ENCODE measurements at places on chromosomes 1 and 21.

DNA sequence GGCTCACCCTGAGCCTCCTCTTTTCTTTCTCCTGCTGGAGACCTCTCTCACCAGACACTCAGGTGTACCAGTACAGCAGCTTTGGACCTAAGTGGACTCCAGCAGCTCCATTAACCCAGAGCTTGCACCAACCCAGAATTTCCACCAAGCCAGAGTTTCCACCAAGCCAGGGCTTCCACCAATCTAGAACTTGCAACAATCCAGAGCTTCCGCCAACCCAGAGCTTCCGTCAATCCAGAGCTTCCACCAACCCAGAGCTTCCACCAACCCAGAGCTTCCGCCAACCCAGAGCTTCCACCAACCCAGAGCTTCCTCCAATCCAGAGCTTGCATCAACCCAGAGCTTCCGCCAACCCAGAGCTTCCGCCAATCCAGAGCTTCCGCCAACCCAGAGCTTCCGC is 23.2 kb downstream of the CRYAA start:
- no peak for DNase-seq

GRCh38 chr1:202649553-202650392 is 60.5 kb downstream of the SYT2 start:
- no peak for DNase-seq

DNA sequence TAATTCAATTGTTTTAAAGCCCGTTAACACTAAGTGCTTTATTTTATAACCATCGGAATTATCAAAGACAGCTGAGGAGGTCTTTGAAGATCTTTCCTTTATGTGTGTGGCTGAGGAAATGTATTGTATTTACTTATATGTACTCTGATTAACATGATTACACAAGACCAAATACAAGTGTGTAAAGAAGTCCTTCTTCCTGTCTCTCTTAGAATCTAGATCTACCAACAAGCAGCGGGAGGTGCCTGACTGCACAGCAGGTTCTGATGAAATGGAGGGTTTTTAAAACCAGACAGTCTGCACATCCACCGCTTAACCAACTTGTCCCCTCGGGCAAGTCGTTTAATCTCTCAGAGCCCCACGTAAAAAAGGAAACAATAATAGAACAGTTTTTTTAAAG is 240.5 kb upstream of the MAP1LC3C start:
- no peak for DNase-seq

DNA sequence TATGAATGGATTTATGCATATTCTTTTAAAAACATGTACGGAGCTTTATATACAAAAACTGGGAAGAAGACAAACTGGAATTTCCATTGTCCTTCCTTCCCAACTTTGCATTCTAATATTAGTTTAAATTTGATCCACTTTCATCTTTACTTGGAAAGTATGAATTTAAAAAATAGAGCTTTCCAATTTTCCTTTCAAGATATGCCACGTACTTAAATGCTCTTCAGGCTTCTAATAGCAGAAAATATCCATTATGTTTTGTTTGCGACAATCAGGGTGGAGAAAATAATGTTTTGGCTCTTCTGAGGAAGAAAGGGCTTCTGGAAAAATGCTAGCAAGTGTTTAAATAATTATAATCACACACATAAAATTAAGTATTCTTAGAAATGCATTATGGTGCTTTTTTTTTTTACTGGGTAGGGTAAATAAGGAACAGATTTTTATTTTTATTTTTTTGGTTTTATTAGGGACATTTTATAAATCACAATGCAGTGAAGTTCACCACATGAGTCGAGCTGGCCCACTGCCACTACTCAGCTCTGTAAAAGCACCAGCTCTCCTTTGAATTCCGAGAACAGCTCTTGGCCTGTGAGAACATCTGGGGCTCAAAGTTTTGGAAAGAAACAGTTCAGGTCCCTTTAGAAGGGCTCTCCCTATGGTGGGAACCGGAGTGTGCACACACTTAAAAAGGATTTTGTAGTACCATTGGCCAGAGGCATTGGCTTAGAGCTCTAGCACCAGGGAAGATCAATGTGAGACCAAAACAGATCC is 287.4 kb upstream of the LYPLAL1 start:
- DNase-seq, result no peak

DNA sequence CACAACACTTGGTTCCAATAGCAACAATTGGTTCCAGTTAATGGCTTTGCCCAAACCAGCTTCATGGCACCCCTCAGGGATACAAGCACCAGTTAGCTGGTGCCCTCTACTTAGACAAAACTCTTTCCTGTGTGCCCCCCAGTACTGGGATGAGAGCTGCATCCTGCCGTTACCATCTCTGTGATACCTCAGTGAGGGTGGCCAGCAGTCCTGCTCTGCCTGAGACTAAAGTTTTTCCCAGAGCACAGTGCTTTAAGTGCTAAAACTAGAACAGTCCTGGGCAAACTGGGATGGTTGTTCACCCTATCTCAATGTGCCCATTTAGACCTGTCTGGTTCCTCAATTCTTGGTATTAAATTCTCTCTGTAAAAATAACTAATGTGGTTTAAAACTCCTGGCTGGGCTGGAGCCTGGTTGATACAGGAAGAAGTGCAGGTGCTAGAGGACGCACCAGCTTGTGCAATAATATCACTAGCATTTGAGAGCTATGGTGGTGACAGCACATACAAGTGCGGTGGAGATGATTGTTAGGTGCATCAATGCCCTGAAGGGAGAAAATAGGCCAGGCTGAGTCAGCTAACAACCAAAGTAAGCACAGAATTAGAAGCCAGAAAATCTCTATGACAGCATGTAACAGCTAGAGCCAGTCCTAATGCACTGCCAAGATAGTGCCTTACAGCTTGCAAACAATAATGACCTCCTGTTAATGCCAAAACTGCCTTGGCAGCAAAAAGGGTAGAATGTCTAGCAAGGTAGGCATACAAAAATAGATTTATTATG is 179.8 kb upstream of the GALNT2 start:
- DNase-seq, result no peak

- DNase-seq, result no peak
Measured at GRCh38 chr1:43622901-43623780, 26.8 kb upstream of the KDM4A start.

DNA sequence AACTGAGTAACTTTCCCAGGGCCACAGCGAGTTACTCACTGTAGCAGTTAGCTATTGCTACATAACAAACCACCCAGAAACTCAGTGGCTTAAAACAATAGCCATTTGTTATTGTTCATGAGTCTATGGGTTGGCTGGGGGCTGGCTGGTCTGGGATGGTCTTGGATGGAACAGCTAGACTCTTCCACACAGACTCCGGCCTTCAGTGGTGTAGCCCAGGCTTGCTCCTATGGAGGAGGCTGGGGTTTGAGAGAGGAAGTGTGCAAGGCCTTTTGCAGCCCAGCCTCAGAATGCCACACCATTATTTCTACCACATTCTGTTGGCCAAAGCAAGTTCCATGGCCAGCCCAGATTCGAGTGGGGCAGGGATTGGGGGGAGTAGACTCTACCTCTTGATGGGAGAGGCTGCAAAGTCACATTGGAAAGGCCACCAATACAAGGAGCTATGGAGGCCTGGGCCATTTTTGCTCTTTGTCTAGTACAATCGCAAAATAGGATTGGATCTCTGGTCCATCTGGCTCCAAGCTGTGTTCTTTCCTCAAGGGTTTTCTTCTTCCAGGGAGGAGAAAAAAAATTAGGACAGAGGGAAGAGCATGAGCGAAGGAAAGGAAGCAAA is 37.5 kb upstream of the TTC22 start:
- no peak for DNase-seq

DNA sequence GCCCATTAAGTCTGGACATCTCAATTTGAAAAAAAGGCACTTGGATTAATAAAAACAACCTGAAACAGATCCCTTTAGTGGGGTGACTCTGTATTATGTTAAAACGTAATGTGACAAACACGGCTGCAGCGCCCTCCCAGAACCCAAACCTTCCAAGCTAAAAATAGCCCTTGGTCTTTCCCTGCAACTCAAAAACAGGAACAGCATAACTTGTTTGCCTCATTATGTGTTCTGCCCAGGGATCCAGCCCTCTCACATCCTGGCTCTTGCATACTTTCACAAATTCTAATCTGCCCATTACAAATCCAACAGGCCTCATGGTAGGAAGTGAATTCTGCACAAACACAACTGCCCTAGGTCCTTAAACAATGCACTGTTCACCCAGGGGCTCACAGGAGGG is 94.7 kb upstream of the GADD45A start:
- DNase-seq, result no peak

DNA sequence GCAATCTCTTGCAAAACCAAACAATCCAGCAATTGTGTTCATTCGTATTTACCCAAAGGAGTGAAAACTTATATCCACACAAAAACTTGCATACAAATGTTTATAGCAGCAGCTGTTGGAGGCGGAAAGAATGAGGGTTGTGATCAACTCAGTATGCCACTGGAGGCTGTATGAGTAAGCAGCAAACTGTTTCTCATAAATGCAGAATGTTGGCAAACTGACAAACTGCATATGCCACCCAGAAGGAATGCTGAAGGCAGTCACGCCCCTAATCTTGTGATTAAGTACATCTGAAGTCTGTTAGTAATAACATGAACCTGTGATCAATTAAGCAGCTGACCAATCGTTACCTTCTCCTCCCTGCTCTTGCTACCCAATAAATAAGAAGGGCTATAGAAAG is 60.5 kb upstream of the CR2 start:
- no peak for DNase-seq

DNA sequence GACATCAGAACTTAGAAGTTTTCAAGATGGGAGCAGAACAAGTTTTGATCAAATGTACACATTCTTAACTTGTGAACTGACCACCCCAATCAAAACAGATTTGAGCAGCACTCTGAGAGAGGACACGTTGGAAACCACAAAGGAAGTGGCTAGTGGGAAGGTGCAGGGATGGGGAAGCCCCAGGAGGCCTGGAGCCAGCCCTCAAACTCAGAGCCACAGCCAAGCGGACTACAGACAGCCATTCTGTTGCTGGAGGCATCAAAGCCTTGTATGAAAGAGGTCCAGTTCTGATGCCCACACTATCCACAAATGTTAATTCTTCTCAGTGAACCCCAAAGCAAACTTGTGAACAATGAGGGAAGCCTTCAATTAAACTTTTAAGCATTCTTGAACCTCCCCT is 143.6 kb upstream of the RAB4A start:
- no peak for DNase-seq

GRCh38 chr1:25123551-25123950 is 108.8 kb downstream of the SYF2 start:
- DNase-seq, result no peak

DNA sequence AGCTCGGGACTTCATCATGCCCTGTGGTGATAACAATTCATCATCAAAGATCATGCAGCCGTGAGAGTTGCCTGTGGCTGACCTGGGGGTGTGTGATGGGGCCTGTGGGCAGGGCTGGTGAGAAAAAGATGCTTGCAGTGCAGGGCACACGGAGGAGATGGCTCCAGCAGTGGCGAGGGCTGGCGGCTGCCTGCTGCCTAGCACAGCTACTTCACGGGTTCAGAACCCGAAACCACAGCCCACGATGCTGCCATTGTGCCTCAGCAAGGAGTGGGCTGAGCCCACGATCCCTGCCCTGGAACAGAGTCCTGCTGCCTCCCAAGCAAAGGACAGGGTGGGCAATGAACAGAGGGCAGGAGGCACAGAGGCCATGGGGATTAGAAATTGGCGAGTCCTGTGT is 631 bp upstream of the KRTAP10-9 start:
- DNase-seq, result no peak

DNA sequence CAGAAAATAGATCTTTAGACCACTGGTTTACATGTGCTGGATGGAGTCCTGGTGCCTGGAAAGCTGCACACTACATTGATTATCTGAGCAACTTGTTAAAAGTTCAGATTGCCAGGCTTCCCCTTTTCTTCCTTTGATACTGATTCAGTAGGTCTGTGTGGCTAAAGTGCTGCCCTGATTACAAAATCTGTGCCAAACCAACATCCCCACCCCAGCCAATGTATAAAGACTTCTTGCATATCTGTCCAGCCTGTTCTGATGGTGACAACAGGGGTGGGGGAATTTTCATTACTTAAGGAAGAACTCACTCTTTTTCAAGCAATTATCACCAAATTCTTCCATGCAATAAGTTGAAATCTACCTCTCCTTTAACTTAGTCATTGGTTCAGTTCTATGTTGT is 135.5 kb downstream of the TNFSF18 start:
- DNase-seq, result no peak

DNA sequence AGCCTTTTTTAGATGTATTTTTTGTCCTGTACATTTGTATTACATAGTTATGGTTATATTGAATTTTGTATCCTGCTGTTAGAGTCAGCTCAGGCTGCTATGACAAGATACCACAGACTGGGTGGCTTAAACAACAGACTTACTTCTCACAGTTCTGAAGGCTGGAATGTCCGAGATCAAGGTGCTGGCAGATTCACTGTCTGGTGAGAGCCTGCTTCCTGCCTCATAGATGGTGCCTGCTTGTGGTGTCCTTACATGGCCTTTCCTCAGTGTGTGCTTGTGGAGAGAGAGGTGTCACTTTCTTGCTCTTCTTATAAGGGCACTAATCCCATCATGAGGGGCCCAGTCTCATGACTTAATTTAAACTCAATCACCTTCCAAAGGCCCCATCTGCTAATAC is 23.1 kb upstream of the MYSM1 start:
- no peak for DNase-seq

GRCh38 chr21:15669247-15669646 is 60.5 kb upstream of the USP25 start:
- no peak for DNase-seq

DNA sequence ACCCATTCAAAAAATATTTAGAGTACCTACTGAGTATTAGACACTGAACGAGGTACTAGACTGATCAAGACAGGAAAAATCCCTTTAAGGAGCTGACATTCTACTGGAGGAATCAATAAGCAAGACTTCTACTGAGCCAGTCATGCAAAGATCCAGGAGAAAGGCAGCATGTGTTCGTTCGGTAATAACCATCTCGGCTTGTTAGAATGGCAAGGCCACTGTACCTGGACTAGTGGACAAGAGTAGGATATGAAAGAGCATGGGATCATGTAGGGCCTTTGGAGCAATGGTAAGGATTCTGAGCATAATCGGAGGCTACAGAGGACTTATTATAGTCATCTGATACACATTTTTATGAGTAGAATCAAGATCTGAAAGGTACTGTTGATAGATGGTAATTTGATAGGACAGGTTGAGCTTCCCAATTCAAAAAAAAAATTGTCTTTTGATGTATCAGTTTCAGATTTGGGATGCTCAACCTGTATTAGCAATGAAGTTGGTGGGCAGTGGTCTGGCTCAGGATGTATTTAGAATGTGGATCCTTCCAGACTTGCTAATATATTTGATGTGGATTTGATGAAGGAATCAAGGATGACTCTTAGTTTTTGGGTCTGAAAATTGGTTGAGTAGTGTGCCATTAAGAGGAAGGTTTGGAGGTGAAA is 2.3 kb downstream of the COX20 start:
- DNase-seq, result no peak

GRCh38 chr1:100391675-100392074 is 39.4 kb downstream of the CDC14A start:
- DNase-seq, result no peak

GRCh38 chr1:145777357-145778145 is 46.3 kb downstream of the RNF115 start:
- no peak for DNase-seq
